ENCODE measurements at places on chromosomes 4 and X.

DNA sequence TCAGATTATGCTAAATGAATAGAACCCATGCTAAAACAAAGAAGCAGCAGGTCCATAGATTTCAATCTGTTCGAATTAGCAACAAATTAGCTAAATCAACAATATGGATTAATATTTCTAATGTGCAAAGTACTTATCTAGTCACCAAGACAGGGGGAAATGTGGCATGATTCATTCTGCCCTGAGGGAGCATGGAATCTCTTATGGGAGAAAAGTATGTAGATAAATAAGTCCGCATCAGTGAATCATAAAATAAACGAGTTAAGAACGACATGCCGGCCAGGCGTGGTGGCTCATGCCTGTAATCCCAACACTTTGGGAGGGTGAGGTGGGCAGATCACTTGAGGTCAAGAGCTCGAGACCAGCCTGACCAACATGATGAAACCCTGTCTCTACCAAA is 102.1 kb downstream of the ANOS1 start:
- no peak for DNase-seq

DNA sequence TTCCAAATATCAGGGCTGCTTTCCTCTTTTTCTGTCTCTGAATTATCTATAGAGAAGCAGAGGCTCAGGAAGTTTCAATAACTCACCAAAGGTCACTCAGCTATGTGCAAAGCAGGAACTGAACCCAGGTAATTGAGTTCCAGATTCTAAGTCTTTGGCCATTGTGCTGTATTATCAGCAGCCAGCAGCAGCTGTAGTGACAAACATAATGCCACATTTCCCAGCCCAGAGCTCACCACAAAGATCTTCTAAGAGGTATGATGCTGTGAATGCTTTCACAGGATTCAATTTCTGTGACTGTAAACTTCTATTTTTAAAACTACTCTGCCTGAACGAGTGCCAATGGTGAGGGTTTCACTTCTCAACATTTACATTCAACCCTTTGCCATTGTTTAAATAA is 56.4 kb downstream of the SPOCK3 start:
- no peak for DNase-seq

GRCh38 chr4:98515470-98515809 is 143.0 kb downstream of the TSPAN5 start:
- no peak for DNase-seq

GRCh38 chr4:62293551-62293950 is 1093.4 kb downstream of the ADGRL3 start:
- DNase-seq: no peak

DNA sequence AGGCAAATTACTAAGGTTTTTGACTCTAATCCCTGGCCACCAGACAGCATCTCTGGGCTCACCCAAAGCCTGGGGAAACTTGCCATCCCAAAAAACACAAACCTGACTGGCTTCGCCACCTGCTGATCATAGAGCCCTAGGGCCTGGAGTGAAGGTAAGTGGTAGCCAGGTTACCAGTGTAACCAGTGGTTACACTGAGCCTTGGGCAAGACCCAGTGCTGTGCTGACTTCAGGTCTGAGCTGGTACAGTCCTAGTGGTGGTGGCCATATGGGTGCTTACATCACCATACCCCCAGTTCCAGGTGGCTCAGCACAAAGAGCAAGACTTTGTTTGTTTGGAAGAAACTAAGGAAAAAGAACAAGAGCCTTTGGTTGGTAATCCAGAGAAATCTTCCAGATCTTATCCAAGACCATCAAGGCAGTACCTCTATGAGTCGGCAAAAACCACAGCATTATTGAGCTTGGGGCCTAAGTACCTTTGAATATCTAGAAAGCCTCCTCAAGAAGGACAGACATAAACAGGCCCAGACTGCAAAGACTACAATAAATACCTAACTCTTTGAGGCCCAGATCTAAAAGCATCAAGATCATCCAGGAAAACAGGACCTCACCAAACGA is 13.7 kb downstream of the MED14 start:
- no peak for DNase-seq

- peak; percentile 83 for DNase-seq
Measured at GRCh38 chrX:41384051-41384705, 50.2 kb downstream of the DDX3X start.

GRCh38 chrX:122703762-122704161 is 480.3 kb upstream of the GRIA3 start:
- no peak for DNase-seq

DNA sequence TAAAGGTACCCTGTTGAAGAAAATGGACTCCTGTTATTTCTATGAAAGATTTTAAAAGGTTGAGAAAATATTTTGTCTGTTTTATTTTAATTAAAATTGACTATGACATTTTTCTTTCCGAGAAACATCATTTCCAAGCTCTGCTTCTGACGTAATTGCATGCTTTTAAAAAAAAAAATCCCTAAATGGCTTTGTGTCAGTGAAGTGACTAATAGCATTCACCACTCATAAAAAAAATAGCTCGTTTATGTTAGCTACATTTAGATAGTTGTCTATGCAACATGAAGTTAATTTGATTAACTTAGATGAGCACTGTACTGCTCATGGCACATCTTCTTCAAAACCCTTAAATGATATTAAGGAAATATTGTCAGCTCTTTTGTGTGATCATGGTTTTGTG is 105.1 kb upstream of the KLHL13 start:
- DNase-seq: no peak

DNA sequence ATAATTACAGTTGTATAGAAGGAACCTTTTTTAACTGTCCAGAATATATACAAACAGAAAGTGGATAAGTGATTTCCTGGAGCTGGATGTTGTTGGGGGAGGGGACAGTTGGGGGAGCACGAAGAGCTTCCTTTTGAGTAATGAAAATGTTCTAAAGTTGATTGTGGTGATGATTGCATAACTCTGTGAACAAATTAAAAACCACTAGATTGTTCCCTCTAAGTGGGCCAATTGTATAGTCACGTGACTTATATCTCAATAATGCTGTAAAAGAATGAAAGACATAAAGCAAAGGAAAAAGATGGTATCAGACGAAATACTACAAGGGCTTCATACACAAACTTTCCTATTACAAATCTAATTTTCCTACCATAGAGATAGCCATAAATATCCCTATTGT is 2.7 kb downstream of the CT55 start:
- peak; percentile 62 for DNase-seq

GRCh38 chrX:53438174-53438831 is 4.1 kb upstream of the HSD17B10 start:
- no peak for DNase-seq

DNA sequence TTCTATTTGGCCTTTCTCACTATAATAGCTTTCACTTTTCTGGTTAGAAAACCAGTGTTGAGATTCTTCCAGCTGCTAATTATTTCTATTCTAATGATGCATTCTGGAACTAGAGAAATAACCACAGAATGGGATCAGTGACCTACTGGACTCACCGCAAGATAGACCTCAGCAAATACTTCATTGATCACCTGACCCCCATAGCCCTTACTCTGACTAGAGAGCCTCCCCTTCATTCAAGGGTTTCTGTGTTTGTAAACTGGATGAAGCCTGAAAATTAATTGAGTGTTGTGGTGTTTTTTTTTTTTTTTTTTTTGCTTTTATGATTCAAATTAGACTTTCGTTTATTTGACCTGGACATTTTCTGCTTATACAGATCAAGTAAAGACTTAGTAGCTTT is 97.0 kb downstream of the NBDY start:
- DNase-seq: no peak

- DNase-seq: no peak
Measured at GRCh38 chr4:88166608-88167007, 8.2 kb upstream of the ABCG2 start.

GRCh38 chr4:47567511-47567910 is 82.4 kb downstream of the ATP10D start:
- no peak for DNase-seq

DNA sequence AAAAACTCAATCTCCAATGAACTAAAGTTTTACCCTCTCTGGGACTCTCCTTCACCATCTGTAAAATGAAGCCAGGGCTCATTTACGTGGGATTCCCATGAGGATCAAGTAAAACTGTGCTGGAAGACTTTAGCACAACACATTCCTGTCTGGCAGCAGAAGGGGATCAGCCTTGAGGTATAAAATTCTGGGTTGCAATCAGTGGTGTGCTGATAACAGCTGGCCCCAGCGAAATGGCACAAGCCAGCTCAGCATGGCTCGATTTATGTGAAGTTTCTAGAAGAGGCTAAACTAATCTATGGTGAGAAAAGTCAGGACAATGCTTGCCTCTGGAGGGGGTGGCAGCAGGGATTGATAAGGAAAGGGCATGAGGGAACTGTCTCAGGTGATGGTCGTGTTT is 28.4 kb downstream of the ZNF630 start:
- DNase-seq: no peak

- DNase-seq: no peak
Measured at GRCh38 chrX:137034508-137034872, 695 bp upstream of the GPR101 start.

DNA sequence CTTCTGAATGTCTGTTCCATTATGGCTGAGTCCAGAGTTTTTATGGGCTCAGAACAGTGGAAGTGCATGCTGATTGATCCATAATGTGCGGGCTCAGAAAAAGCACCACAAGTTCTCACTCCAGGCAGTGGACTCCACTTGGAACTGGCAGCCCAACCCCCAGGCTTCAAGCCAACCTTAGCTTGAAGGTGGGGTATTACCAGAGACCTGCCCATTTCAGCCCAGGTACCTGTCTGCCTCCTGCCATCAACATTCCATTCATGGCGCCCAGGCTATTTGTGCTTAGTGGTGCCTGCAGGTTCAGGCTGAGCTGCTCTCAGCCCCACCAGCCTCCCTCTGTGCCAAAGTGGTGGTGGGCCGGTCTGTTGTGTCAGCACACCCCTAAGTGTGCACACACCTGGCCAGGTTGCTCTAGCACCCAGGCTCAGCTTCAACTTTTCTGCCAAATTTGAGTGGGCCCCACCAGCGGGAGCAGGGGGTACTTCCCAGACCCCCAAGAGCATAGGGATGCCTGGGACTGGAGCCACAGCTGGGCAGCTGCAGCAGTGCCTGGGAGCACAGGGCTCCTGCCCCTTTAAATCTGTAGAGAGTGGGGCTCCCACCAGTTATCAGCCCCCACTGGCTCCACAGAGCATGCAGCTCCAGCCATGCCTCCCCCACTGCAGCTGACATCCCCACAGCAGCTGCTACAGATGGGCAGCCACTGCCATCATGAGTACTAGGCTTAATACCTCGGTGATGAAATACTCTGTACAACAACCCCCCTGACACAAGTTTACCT is 1025.3 kb downstream of the PCDH19 start:
- DNase-seq: no peak

GRCh38 chr4:150082241-150082640 is 4.0 kb downstream of the DCLK2 start:
- no peak for DNase-seq

- peak; percentile 65 for DNase-seq
Measured at GRCh38 chr4:121977251-121978171, 25.7 kb upstream of the TRPC3 start.

Data from MV-4-11 (cell line).